ENCODE measurements at places on chromosomes 5 and 9. TPM values are rescaled to one million over a fixed set of nuclear protein-coding genes. Genes with fewer than 3 reads are reported as not detected.

LRRC19 gene
- total RNA-seq, result not detected

GPR150 gene
- 0.50 TPM for total RNA-seq

SLC28A3 gene
- total RNA-seq, result 0.90 TPM

ANKRD34B gene
- not detected for total RNA-seq

DNA sequence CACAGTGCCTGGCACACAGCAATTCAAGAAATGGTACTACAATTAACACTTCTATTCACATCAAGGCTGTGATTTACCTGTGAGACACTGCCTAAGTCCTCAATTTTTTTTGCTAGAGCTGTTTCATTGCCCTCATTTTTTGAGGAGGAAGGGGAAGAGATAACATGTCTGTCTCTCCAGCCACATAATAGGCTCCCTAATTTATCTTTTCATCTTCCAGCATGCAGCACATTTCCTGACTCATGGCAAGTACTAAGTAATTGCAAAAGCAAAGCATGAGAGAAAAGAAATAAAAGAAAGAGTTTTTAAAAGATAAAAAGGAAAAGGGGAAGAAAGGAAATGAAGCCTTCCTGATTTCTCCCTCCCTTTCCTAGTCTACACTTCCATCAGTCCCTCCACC lies 26.9 kb upstream of the RNF38 start:
- H3K27ac ChIP-seq, result no peak overlapping the region
- peaks cover 32% of the 10 kb centered on the region for H3K4me1 ChIP-seq
- no peak overlapping the region for H3K4me3 ChIP-seq
- peaks cover 13% of the 10 kb centered on the region for H3K36me3 ChIP-seq

- H3K27ac ChIP-seq, result no peak overlapping the region
- peaks cover 2% of the 10 kb centered on the region for H3K27me3 ChIP-seq
- H3K36me3 ChIP-seq, result no peaks in the 10 kb centered on the region
- peaks cover 4% of the 10 kb centered on the region for H3K4me1 ChIP-seq
- no peak for DNase-seq
Observed at GRCh38 chr9:74555565-74555964, 58.4 kb downstream of the RORB start.

DNA sequence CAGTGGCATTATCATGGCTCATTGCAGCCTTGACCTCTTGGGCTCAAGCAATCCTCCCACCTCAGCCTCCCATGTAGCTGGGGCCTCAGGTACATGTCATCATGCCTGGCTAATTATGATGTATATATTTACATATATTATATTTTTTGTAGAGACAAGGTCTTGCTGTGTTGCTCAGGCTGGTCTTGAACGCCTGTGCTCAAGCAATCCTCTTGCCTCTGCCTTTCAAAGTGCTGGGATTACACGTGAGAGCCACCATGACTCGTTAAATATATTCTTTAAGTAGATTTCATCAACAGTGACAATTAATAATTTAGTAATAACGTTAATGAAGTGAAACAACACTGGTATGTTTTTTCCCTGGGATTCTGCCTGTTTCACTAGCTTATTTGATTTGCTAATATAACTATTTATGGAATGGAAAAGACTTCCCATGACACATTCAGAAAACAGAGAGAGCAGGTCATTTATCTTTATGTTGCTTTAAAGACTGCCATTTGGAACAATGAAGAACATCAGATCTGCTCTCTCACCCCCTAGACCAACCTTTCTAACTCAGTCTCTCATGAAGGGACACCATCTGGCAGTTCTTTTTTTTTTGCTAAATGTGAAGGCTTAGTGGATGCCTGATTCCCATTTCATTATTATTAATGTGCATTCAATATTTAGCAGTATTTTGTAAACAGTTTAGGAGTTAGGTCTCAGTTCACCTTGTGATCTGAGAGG lies 295.6 kb downstream of the KIF4B start:
- H3K4me3 ChIP-seq, result no peak overlapping the region
- H3K27ac ChIP-seq, result no peak overlapping the region
- no peaks in the 10 kb centered on the region for H3K4me1 ChIP-seq
- H3K27me3 ChIP-seq, result no peaks in the 10 kb centered on the region
- H3K36me3 ChIP-seq, result no peaks in the 10 kb centered on the region

DNA sequence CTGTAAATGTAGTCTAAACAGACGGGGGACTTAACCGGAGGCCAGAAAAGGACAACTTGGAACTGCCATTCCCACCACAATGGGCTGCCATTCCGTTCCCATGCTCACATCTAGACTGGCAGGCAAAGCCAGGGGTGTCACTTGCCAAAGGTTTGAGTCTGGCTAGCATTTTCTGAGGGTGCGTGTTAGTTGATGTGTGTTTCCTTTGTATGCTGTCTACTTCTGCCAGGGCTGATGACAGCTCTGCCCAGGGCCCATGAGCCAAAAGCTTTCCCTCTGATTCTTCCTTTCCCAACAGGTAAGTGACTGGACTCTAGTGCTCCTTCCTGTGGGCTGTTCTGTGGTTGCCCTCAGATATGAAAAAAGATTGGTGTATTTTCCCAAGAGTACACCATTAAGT lies 68.0 kb downstream of the ZNF608 start:
- no peak overlapping the region for H3K27ac ChIP-seq
- no peaks in the 10 kb centered on the region for H3K27me3 ChIP-seq
- no peaks in the 10 kb centered on the region for H3K4me1 ChIP-seq

DNA sequence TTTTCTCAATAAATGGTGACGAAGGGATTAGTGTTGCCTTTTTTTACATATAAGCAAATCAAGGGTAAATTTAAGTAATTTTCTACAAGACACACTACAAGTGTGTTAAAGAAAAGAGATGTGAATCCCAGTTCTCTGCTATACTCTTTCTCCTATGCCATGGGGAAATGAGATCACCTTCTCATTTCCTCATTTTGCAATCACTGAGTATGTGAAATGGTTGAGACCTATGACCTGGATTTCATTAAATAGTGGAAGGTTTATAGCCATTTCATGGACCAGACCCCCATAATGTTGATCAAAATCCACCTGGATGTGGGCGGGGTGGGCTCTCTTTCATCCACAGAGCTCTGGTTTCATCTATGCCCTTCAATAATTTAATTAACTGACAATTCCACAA lies 66.9 kb upstream of the SLIT3 start:
- no peak overlapping the region for H3K27ac ChIP-seq
- H3K4me1 ChIP-seq, result no peaks in the 10 kb centered on the region
- peaks cover 3% of the 10 kb centered on the region for H3K27me3 ChIP-seq
- H3K4me3 ChIP-seq, result no peak overlapping the region
